Upper lobe of right lung (tissue), 1 donor: ENCODE measurements at places on chromosomes 3 and 15. TPM values are rescaled to one million over a fixed set of nuclear protein-coding genes. Genes with fewer than 3 reads are reported as not detected.

DNA sequence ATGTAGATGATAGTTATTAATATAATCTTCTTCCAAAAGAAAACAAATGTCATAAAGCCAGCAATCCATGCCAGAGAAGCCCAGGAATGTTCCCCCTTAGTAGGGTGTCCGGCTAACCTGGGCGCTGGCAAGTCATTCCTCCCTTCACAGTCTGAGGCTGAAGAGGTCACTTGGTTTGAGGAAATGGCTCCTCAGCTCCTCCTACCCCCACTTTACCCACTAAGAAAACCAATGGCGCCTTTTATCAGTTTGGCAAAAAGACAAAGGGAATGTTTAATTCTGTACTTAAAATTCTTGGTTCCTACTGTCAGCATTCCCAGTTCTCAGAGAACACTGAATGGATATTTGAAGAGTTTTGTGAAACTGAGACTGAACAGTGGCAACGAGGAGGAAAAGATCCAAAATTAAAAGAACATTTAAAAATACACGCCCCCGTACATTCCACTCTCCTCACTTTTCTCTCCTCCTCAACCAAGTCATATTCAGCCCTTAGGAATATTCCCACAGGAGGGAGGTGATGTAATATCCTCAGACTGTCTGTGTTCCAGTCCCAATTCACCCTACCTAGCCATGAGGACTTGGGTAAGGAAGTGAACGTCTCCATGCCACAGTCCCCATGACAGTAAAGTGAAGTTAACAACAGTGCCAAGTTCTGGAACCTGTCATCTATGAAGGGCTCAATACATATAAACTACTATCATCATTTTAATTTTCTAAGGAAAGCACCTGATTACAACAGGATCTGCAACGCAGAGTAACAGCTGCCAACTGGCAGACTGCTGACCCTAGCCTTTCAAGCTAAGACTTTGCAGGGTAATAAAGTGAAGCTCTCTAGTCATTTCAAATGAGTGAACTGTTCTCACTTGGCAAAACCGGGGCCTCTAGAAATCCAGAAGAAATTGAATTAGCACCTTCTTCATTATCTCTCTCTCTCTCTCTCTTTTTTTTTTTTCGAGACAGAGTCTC lies 234.5 kb upstream of the ICE2 start:
- DNase-seq: peak; percentile 66

Gene SEMA7A
- total RNA-seq: 5.4 TPM

- DNase-seq: no peak
These were observed 256.9 kb downstream of the UBE2E2 start for GRCh38 chr3:23459889-23460546.

- no peak for DNase-seq
These were observed 40.0 kb upstream of the TRH start for GRCh38 chr3:129934234-129935123.
